ENCODE measurements at places on chromosomes 11 and 22.
A peak's percentile ranks its signal among the peaks of the same experiment; 100 is the strongest.

DNA sequence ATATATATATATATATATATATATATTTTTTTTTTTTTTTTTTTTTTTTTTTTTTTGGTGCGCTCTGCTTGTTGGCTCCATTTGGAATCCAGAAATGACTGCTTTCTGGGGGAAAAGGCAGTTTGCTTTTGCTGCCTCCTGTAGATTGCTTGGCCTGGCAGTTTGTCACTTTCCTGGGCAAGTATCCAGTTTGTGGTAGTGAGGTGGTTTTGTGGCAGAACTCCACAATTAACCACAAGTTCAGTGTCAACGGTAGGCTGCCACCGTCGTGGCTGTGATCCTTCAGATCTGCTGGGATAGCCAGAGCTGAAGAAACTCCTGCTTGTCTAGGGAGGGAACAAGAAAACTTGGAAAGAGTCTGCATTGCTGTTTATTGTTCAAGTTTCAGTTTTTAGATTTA is 5.0 kb upstream of the PDE3B start:
- DNase-seq, result no peak

GRCh38 chr22:37282385-37282677 is at the start of gene CYTH4:
Gene CYTH4 (plus strand): TSS chr22:37282508. CDS start chr22:37282570, 62 bp downstream.
- peak; percentile 59 for DNase-seq

- DNase-seq, result no peak
Measured at GRCh38 chr11:2539371-2540222, 94.8 kb downstream of the KCNQ1 start.

DNA sequence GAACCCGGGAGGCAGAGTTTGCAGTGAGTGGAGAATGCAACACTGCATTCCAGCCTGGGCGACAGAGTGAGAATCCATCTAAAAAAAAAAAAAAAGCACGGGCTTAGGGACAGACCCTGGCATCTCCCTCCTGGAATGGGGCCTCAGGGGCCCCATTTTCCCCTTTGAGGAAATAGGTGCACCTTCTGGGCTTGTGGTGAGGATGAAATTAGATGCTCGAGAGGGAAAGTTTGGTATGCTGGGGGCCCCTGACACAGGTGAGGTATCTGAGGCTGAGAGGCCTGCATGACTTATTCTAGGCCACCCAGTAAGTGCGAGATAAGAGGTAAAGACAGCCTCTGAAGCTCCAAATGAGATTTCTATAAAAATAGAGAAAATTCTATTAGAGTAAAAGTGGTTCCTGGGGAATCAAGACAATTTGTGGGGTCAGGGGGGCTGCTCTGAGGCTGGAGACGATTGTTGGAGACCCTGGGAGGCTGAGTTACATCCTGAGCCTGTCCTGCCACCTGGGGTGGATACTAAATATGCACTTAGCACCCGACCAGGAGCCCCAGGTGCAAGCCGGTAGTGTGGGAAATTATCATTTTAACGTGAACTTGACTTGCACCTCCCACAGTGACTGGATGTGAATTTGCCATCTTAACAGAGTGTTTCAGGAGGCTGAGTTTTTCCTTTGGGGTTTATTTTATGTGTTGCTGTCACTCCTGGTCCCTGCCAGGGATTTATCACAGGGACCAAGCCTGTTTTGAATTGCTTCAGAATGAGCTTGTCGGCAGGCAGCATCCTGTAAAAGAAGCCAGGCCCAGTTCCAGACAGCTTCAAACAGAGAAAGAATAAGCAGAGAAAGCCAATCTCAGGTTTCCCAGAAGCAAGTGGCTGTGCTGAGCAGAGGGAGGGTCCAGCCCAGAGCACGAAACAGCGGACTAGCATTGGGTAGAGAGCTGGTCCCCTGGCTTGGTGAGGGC is 48.4 kb upstream of the TSKU start:
- no peak for DNase-seq

DNA sequence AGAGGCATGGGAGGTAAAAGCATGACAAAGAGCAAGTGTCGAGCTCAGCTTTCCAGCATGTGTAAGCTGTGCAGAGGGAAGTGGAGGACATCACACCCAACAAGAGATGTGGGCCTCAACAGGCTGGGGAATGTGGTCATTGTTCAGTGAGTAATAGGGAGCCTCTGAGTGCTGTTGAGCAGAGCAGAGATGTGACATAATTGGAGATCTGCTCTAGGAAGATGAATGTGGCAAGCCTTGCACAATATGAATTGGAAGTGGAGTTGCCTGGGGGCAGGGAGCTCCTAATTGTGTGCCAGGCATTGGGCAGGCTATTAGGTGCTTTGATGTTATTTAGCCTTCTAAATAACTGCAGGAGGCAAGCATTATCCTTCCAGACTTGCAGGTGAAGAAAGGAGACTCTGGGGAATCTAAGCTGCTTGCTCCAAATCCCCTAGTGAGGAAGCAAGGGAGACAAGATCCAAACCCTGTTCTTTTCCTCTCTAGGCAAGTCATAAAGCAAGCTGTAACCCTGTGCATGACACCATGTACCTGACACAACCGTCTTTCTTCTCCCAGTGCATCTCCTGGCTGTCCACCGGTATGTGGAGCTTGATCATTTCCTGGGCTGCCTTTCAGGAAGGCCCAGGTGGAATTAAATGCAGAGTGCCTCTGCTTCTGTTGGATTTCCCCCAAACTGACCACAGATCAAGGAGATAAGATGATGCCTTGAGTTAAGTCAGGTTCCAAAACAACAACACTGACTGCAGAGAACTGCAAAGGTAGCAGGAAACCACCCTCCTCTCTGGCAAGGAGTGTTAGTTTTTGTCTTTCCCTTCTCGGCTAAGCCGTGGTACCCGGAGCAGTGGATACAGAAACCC is 221.4 kb downstream of the TENM4 start:
- DNase-seq, result no peak

- DNase-seq, result no peak
Measured at GRCh38 chr11:2122907-2123627, 16.1 kb downstream of the IGF2 start.

DNA sequence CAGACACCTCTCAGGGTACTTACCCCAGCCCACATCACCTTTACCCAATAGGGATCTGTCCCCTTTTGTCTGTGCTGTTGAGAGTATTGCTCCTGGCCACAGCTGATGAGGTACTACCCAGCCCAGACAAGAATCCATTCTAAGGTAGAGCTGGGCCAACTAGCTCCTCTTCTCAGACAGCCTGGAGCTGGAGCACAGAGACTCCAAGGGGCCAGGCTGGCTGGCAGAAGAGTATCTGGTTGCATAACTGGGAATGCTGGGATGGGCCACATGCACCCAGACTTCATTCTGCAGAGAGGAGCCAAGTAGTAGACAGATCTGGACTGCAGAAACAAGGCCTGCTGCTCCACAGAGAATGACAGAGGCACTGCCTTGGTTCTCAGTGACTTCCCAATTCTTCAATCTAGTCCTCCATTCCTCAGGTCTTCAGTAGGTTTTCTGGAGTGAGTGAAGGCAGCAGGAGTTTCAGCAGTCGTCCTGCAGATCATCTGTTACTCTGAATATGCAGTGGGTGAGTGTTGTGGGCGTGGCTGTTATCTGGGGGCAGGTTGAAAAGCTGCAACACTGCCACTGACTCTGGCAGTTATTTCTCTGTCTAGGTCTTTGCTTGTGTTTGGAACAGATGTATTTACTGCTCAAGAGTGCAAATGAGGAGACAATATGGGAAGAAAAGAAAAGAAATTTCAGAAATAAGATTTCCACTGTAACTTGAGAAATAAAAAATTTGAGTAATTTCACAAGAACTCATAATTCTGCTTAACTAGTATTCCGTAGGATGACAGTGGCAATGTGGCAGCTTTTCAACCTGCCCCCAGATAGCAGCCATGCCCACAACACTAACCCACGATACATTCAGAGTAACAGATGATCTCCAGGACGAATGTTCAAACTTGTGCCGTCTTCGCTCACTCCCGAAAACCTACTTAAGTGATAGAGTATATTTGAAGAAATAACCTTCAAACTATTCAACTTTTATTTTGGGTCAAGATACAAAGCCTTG is 34.9 kb downstream of the MAPK1 start:
- no peak for DNase-seq

- no peak for DNase-seq
Measured at GRCh38 chr11:32905028-32905667, 12.5 kb downstream of the QSER1 start.
